Right renal pelvis (tissue), 4 donors: ENCODE measurements at places on chromosomes 4 and X. TPM values are rescaled to one million over a fixed set of nuclear protein-coding genes. Genes with fewer than 3 reads are reported as not detected.

The SLC38A5 gene
- 4.6 TPM for polyA plus RNA-seq

DNA sequence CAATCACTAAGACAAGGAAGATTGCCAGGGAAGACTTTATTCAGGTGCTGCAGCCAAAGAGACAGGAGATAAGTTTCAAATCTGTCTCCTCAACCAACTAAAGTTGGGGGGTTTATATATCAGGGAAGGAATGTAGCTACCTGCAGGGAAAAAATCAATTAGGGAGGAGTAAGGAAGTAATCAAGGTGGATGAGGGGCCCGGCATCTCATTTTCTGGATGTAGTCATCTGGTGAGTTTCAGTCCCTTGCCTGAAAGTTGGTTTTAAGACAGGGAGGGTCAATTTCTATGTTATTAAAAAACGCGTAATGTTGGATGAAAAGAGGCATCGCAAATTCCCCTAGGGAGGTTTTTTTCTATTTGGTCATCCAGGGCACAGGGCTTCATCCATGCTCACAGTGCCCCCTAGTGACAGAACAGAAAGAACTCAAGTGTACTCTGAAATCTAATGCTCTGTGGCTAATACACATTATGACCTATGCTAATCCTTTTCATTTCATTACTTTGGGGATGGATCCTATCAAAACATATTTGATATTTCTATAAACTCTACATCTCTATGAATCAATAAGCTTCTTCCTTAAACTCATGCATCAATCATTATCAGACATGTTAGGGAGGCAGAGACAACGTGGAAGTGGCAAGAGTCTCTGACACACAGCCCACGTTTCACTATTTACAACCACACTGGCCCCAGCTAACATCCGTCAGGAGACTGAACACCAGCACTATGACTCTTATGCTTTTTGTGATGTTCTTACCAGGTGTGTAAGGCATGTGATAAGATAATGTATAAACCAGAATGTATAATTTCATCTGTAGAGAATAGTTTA lies 1577.0 kb upstream of the TENM3 start:
- peak; percentile 45 for DNase-seq

DNA sequence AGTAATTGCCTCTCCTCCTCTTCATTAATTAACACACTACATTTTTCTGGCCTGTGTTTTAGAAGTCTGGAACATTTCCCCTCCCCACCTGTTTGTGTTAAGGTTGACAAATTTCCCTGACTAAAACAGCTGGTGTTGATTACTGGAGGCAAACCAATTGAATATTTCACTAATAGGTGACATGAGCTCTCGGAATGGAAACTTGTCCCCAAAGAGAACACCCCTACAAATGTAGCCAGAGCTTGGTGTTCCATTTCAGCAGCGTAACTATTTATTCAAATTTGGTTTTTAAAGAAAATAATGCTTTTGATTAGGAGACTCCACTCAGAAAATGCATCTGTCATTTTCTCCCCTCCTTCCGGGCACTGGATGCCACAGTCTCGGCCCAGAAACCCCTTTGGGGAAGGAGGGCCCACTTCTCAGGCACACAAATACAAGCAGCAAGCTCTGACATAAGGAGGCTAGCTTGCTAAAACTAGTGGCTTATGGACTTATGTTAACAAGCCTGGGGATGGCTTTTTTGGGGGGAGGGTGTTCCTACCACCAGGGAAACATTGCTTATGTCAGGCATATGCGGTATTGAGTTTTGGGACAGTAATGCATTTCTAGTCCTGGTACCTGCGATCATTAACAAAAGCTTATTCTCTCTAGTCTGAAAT lies 2.2 kb downstream of the RNF150 start:
- no peak for DNase-seq

GRCh38 chr4:123617791-123618190 lies 221.2 kb downstream of the SPRY1 start:
- no peak for DNase-seq

GRCh38 chr4:173257732-173258717 lies 76.1 kb downstream of the HMGB2 start:
- peak; percentile 48 for DNase-seq
